ENCODE measurements at places on chromosomes 5 and 9.

- no peak for DNase-seq
Observed at GRCh38 chr5:179451114-179451827, 99.1 kb upstream of the RUFY1 start.

GRCh38 chr5:108529381-108529780 is 147.5 kb upstream of the FBXL17 start:
- no peak for DNase-seq

DNA sequence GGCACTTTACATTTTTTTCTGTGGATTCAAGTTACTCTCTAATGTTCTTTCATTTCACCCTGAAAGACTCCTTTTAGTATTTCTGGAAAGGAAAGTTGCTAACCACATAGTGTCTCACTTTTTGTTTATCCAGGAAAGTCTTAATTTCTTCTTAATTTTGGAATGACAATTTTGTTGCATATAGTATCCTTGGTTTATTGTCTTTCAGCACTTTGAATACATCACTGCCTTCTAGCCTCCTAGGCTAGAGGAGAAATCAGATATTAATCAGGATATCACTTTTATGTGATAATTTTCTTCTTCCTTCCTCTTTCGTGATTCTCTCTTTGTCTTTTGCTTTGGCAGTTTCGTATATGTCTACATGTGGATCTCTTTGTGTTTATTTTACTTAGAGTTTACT is 11.4 kb downstream of the ADGRV1 start:
- no peak for DNase-seq

DNA sequence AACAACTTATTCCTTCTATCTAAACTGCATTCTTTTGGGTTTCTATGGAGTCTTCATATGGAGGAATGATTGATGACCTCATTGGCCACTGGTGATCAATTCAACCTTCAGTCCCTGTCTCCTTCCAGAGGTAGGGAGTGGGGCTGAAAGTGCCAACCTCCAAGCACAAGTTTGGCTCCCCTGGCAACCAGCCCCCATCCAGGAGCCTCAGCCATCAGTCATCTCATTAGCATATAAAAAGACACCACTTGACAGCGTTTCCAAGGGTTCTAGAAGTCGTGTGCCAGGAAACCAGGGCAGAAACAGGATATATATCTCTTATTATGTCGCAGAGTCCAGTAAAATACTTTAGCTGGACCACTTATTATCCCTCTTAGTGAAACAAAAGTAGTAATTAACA is 9.8 kb downstream of the SLC31A2 start:
- DNase-seq = no peak
